HuH-7 (cell line): ENCODE measurements at places on chromosomes 2 and 18.

DNA sequence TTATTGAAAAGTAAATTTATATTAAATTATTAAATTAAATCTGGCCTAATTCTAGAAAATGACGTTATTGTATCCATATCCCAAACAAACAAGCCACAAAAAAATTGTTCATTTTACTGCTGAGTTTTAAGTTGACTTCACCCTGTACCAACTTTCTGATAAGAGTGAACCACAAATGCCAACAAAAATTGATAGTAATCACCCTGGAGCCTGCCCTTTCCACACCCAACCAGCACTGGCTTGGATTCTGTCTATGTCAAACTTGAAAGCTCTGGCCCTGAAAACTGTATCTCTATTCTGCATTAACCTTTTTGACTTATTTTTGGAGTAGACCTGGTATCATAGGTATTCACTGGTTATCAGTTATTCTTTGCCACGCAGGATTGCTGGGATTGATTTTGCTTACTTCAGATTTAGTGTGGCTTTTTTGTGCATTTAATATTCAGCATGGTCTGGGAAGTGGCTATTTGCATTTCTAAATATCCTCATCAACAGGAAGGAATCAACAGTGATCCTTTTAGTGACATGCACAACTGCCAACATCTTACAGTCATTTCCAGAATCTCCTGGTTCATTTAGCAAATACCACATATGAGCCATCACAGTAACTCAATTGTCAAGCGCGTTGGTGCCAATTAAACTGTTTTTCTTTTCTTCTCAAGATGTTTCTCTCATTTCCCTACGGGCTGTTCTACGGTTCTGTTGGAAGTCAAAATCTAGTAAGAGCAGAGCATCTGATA lies 11.4 kb upstream of the SRBD1 start:
- DNase-seq: no peak

DNA sequence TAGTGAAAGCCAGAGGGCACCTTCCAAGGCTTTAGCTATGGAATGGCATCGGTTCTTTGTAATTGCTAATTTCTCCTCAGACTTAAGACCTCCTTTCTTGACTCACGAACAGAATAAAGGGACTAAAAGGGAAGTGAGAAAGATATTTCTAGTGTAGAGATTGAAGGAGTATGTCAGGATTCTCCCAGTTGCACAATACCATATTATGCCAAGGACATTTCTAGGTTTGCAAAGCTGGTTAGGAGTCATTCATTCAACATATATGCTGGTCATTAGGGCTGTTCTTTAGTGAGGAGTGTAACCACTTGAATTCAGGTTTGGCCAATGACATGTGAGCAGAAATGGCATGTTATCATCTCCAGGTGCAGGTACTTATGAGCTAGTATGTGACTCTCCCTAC lies 7.4 kb downstream of the REEP1 start:
- DNase-seq: no peak

GRCh38 chr2:126876631-126877030 lies 22.1 kb upstream of the TEX51 start:
- no peak for DNase-seq

GRCh38 chr2:229901819-229902218 lies 20.0 kb downstream of the TRIP12 start:
- DNase-seq: no peak

- no peak for DNase-seq
Measured at GRCh38 chr2:138028538-138028937, 64.3 kb downstream of the HNMT start.

GRCh38 chr2:64399521-64399920 lies 54.4 kb upstream of the LGALSL start:
- no peak for DNase-seq

- no peak for DNase-seq
Measured at GRCh38 chr2:57160976-57161375, 885.6 kb upstream of the VRK2 start.

GRCh38 chr2:137870682-137871081 lies 93.6 kb upstream of the HNMT start:
- peak; percentile 6 for DNase-seq

DNA sequence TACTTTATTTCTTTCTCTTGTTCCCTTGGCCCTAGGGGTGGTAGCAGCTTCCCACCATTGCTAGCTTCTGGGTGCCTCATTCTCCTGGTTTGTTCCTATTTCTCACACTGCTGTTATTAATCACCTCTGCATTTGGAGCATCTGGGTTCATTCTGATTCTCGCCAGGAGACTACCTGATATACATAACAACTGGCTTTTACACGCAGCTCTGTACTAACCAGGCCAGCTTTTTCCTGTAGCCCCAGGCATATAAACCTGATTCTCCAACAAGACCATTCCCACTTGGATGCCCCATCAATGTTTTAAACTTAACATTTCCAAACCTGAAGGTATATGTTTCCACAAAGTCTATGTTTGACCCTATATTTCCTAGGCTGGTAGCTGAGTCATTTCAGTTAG lies 403.9 kb upstream of the DCC start:
- no peak for DNase-seq

DNA sequence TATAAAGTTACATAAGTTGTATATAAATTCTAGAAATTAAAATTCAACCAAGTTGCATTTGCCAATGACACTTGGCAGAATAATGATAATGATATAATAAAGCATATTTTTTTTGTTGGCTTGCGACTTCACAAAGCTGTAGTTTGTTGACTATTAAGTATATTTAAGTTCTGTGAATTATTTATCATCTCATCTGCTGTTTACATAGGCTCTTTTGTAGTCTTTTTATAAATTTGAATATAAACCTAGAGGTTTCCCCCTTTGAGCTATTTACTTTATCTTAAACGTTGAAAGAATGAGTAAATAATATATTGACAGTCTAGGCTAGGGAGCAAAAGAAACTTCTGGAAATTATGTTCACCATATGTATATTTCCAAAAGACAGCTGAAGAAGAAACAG lies 32.9 kb downstream of the C18orf63 start:
- DNase-seq: no peak

DNA sequence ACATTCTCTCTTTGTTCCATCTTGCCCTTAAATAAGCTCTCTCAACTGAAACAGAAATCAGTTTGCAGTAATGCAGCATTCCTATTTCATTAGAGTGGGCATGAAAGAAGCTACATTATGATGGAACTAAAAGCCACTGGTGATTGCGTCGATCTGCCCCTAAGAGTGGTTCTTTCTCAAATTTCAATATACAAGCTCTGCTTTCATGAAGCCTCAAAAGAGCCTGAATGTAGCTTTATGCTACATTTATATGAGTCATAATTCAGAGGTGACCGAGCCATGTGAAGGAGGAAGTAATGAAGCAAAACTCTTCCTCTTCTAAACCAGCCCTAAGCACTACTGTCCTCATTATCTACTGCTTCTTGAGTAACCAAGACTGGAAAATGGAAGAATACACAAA lies 64.8 kb upstream of the CYTIP start:
- no peak for DNase-seq

- no peak for DNase-seq
Measured at GRCh38 chr2:59149271-59149670, 908.1 kb upstream of the FANCL start.

DNA sequence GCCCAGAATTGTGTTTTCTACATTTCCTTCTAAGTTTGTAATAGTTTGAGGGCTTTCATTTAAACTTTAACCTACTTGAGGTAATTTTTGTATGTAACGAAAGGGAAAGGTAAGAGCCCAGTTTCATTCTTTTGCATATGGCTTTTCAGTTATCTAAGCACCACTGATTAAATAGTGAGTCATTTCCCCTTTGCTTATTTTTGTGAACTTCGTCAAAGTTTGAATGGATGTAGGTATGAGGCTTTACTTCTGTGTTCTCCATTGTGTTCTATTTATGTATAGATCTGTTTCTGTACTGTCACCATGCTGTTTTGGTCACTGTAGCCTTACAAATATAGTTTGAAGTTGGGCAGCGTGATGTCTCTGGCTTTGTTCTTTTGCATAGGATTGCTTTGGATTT lies 944.8 kb upstream of the CNTNAP5 start:
- no peak for DNase-seq

DNA sequence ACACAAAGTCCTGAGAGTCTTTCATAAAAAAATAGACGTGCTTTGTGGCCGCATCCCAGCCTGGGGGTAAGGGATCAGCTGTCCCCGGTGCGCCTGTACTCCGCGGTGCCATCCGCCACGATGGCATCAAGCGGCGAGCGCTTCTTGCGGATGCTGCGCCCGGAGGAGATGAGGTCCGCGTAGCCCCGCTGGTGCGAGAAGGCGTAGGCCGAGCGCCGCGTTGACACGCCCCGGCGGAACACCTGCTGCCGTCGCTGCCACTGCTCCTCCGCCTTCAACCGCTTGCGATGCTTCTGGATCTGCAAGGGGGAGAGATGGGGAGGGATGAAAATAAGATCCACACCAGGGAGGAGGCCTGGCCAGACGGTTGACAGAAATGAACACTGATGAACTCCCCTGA lies 26.8 kb upstream of the NARS1 start:
- no peak for DNase-seq

DNA sequence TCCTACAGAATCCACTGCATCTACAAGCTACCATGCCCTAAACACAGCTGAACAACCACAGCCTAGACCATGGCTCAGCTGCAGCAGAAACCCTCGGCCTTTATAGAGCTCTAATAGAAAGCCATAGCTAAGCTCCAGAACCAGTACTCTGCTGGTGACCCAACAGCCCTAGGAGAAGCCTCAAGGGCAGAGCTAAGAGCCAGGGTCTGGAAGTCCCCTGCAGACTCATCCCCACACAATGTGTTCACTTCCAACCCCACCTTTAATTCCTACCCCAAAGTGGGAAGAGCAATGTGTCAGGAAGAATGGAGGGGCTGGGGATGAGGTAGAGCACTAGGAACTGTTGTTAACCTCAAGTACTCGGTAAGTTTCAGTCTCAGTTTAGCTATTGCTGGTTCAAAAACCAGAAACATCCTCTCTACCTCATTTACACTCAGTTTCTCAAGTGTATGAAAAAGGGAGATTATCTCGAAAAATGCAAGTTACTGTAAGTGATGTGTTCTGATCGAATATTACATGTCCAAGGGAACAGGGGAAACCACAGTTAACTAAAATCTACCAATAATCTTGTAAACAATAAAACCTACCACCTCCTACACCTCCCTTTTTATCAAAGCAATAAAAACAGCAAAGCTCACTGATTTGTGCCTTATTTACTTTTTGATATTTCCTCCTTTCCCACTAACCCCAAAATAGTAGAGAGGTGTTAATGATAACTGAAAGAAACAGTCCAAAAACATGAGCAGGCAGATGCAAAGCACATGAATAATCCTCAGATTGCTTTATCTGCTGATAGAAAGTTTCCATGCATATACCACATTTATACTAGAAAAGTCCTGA lies 36.2 kb downstream of the THADA start:
- DNase-seq: no peak

DNA sequence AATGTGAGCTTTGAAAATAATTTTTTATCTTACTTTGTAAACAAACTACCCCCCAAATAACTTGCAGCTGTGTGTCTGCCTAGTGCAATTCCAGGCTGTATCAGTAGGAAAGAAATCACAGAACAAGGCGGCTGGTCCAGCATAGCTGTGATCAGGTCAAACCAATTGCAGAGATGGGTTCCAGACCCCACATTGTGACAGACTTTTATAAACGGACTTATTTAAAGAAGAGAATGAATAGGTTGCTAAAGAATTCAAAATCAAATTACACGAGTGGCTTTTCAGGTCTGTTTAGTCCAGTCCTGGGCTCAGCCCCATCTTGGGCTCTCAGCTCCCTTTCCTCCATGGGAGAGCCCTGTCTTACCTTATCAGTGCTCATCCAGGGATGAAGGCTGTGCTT lies 11.1 kb downstream of the BMP10 start:
- no peak for DNase-seq

DNA sequence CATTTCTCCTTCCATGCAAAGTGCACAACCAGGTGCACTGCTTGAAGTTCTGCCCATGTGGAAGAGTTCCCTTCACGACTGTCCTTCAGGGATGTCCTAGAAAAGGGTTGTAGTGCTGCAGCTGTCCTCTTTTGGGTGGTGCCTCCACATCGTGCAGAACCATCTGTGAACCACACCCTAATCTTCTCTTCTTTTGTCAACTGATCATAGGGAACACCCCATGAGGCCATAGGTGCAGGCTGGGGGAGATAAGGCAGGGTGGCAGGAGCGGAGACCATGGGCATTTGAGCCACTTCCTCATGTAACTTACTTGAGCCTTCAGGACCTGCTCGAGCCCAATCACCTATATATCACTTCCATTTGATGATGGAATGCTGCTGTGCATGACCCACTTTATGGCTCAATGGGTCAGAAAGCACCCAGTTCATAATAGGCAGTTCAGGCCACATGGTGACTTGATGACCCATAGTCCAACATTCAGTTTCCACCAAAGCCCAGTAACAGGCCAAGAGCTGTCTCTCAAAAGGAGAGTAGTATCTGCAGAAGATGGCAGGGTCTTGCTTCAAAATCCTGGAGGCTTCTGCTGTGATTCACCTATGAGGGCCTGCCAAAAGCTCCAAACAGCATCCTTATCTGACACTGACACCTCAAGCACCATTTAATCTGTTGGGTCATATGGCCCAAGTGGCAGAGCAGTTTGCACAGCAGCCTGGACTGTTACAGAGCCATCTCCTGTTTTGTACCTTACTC lies 84.7 kb upstream of the CYRIA start:
- DNase-seq: no peak

GRCh38 chr2:124983595-124983994 lies 958.5 kb downstream of the CNTNAP5 start:
- no peak for DNase-seq

DNA sequence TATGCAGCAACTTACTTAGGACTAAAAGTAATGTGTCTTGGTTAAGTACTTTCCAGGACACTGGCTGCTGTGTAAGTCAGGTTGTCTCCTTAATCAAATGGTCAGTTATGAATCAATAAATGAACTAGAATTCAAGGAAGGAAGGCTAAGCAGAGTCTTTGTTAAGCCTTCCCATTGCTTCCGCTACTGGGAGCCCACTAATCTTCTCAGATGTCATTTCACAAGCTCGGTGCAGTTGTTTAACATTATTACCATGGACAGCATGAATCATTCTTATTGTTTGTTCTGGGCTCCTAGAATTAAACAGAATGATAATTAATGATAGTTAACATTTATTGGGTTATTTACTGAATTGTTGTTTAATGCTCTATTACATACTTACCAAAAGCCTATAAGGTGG lies 26.0 kb upstream of the MEIS1 start:
- DNase-seq: no peak
